ENCODE measurements at places on chromosomes 6 and 20. TPM values are rescaled to one million over a fixed set of nuclear protein-coding genes. Genes with fewer than 3 reads are reported as not detected.

The VSTM2L gene
- 0.44 TPM for total RNA-seq

The TFAP2A gene
- total RNA-seq = 1.2 TPM

DNA sequence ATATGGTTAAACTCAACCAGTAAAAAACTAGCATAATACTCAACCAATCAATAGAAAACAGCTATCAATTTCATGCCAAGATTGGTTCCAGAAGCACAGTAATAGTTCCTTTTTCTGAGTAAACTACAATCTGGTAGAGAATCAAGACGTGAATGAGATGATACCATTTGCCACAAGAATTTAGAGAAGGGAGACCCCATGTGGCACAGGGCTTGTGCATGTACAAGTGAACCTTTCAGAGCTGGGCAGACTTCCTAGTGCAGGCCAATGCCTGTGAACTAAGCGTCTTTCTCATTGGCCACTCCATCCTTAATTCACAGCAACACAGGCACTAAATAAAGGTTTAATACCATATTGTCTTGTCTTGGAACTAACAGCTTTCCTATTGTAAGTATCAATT is 213.5 kb downstream of the RFPL4B start:
- DNase-seq = no peak

GRCh38 chr20:53657279-53657678 is 63.6 kb upstream of the ZNF217 start:
- DNase-seq = no peak

GRCh38 chr6:29183594-29183993 is 12.9 kb downstream of the OR2J2 start:
- no peak for DNase-seq

GRCh38 chr6:82775981-82776380 is 289.7 kb downstream of the UBE3D start:
- DNase-seq = no peak
